ENCODE measurements at places on chromosomes 6 and 20. TPM values are rescaled to one million over a fixed set of nuclear protein-coding genes. Genes with fewer than 3 reads are reported as not detected.

The CD40 gene
- total RNA-seq, result 1.1 TPM

The BRD2 gene
- total RNA-seq, result 334 TPM

The CYP21A2 gene
- total RNA-seq, result not detected

The ZSWIM1 gene
- 9.8 TPM for total RNA-seq

The HRH3 gene
- not detected for total RNA-seq

The RBM24 gene
- total RNA-seq, result not detected

The RFX6 gene
- total RNA-seq, result not detected

The SCUBE3 gene
- total RNA-seq, result not detected

DNA sequence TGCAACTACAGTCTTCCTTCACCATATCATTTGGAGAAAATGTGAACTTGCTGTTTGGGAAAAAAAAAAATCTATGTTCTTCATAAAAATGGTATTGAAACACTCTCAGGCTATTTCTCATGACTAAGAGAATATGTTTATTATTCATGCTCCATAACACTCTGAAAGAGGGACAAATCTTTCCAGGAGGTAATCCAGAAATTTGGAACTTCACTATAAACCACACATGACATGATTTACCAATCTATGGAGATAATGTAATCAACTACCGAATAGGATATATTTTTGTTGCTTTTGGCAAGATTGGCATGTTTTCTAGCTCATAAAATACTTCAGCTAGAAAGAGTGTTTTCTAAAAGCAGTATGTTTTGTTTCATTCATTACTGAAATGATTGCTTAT lies 56.3 kb downstream of the THEMIS start:
- no peaks in the 10 kb centered on the region for H3K27me3 ChIP-seq
- peaks cover 78% of the 10 kb centered on the region for H3K36me3 ChIP-seq
- no peak overlapping the region for H3K4me3 ChIP-seq
- no peak overlapping the region for H3K27ac ChIP-seq
- peaks cover 27% of the 10 kb centered on the region for H3K4me1 ChIP-seq

GRCh38 chr6:84344005-84344404 lies 116.6 kb upstream of the CEP162 start:
- no peaks in the 10 kb centered on the region for H3K27me3 ChIP-seq
- no peak overlapping the region for H3K4me3 ChIP-seq
- H3K36me3 ChIP-seq, result no peaks in the 10 kb centered on the region
- H3K4me1 ChIP-seq, result no peaks in the 10 kb centered on the region
- no peak overlapping the region for H3K27ac ChIP-seq

- no peak overlapping the region for H3K4me3 ChIP-seq
- DNase-seq, result peak; percentile 67
- peaks cover 2% of the 10 kb centered on the region for H3K4me1 ChIP-seq
- H3K36me3 ChIP-seq, result peaks cover 10% of the 10 kb centered on the region
- no peak overlapping the region for H3K27ac ChIP-seq
- no peaks in the 10 kb centered on the region for H3K27me3 ChIP-seq
Observed at GRCh38 chr6:16331384-16332174, 93.2 kb downstream of the GMPR start.

DNA sequence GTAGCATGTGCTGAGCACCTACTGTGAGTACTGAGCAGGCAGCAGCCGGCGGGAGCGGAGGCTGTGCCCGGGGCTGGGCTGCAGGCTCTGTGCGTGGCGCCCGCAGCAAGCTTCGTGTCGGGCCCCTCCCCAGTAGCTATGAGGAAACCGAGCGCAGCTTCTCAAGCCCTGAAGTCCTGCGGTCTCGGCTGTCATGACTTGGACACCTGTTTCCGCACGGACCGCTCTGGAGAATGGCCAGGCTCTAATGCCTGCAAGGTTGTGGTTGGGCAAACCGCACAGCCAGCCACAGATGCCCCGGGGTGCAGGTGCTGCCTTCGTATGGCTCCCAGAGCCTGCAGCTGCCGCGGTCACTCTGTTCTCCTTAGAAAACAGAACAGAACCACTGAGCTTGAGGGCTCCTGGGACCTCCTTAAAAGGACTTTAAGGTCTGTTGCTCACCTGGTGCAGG lies 33.7 kb downstream of the PYGB start:
- H3K27me3 ChIP-seq, result no peaks in the 10 kb centered on the region
- DNase-seq, result no peak
- H3K36me3 ChIP-seq, result peaks cover 8% of the 10 kb centered on the region
- peaks cover 9% of the 10 kb centered on the region for H3K4me1 ChIP-seq
- H3K27ac ChIP-seq, result peak overlapping the region; percentile 90

DNA sequence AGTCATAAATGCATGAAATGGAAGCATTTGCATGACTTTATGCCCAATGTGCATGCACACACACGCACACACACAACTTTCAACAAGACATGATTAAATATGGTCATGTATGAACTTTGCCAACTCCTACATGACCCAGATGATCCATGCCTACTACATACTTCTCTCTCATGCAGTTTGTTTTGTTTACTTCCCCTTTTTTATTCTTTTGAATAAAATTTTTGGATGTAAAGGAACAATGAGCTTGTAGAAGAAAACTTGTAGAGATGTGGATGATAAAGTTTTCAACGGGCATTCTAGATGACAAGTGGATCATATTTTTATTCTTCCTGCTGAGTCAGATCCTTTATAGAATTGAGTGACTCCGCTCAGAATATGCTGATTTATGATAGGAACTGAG lies 50.8 kb upstream of the AIG1 start:
- no peaks in the 10 kb centered on the region for H3K4me1 ChIP-seq
- H3K27ac ChIP-seq, result no peak overlapping the region
- peaks cover 2% of the 10 kb centered on the region for H3K27me3 ChIP-seq
- no peak for DNase-seq
- no peaks in the 10 kb centered on the region for H3K36me3 ChIP-seq
- H3K4me3 ChIP-seq, result no peak overlapping the region

- no peak overlapping the region for H3K27ac ChIP-seq
- DNase-seq, result no peak
- peaks cover 8% of the 10 kb centered on the region for H3K27me3 ChIP-seq
- no peaks in the 10 kb centered on the region for H3K36me3 ChIP-seq
Observed at GRCh38 chr20:56575157-56575556, 42.1 kb downstream of the FAM209B start.

DNA sequence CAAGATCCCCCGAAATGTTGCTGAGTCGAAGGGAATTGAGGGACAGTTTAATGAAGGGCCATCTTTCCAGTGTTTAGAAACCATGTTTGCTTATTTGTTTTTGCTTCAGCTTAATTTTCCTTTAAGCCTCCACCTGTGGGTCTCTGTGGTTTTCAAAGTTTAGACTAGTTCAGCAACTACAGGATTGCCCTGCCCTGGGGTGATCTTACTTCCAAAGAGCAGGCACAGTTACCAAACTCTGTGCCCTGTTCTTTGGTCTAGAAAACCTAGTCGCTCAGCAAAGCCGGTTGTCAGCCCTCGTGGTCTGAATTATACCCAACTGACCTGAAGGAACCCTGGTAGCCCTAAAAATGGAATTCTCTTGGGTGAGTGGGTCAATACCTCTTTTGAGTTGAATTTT lies 219.2 kb upstream of the GMDS start:
- no peaks in the 10 kb centered on the region for H3K36me3 ChIP-seq
- H3K4me1 ChIP-seq, result no peaks in the 10 kb centered on the region
- DNase-seq, result no peak
- H3K27ac ChIP-seq, result no peak overlapping the region

- no peaks in the 10 kb centered on the region for H3K27me3 ChIP-seq
- no peaks in the 10 kb centered on the region for H3K4me1 ChIP-seq
- H3K4me3 ChIP-seq, result no peak overlapping the region
- no peak overlapping the region for H3K27ac ChIP-seq
- DNase-seq, result no peak
Observed at GRCh38 chr6:154715446-154715845, 17.8 kb upstream of the SCAF8 start.

- no peak for DNase-seq
- H3K27ac ChIP-seq, result no peak overlapping the region
- peaks cover 70% of the 10 kb centered on the region for H3K36me3 ChIP-seq
- H3K4me1 ChIP-seq, result peaks cover 39% of the 10 kb centered on the region
Observed at GRCh38 chr20:62127799-62128198, 5.5 kb downstream of the LSM14B start.

GRCh38 chr6:85677234-85677956 lies 34.7 kb upstream of the SYNCRIP start:
- H3K4me3 ChIP-seq, result peak overlapping the region; percentile 98
- H3K27ac ChIP-seq, result peak overlapping the region; percentile 96
- peaks cover 68% of the 10 kb centered on the region for H3K36me3 ChIP-seq
- DNase-seq, result no peak
- H3K27me3 ChIP-seq, result no peaks in the 10 kb centered on the region
- H3K4me1 ChIP-seq, result peaks cover 61% of the 10 kb centered on the region

- H3K4me1 ChIP-seq, result peaks cover 42% of the 10 kb centered on the region
- H3K27me3 ChIP-seq, result peaks cover 4% of the 10 kb centered on the region
- DNase-seq, result no peak
- no peak overlapping the region for H3K4me3 ChIP-seq
- peaks cover 43% of the 10 kb centered on the region for H3K36me3 ChIP-seq
- no peak overlapping the region for H3K27ac ChIP-seq
Observed at GRCh38 chr20:35409542-35409941, 2.2 kb downstream of the UQCC1 start.

- peaks cover 2% of the 10 kb centered on the region for H3K27me3 ChIP-seq
- DNase-seq, result no peak
- no peaks in the 10 kb centered on the region for H3K4me1 ChIP-seq
- no peak overlapping the region for H3K4me3 ChIP-seq
Observed at GRCh38 chr6:156407334-156407733, 369.8 kb upstream of the ARID1B start.

- H3K36me3 ChIP-seq, result no peaks in the 10 kb centered on the region
- H3K27me3 ChIP-seq, result no peaks in the 10 kb centered on the region
- DNase-seq, result no peak
- H3K4me1 ChIP-seq, result peaks cover 80% of the 10 kb centered on the region
- H3K27ac ChIP-seq, result peak overlapping the region; percentile 95
Observed at GRCh38 chr6:30792786-30793185, 48.4 kb upstream of the IER3 start.

GRCh38 chr20:47051936-47052526 lies 157.4 kb downstream of the EYA2 start:
- H3K27ac ChIP-seq, result no peak overlapping the region
- no peak for DNase-seq
- H3K4me3 ChIP-seq, result no peak overlapping the region
- no peaks in the 10 kb centered on the region for H3K36me3 ChIP-seq
- H3K27me3 ChIP-seq, result peaks cover 7% of the 10 kb centered on the region
